ENCODE measurements at places on chromosomes 2 and 18. TPM values are rescaled to one million over a fixed set of nuclear protein-coding genes. Genes with fewer than 3 reads are reported as not detected.

The RIT2 gene
- not detected for total RNA-seq

The BOLL gene
- total RNA-seq: not detected

The TBR1 gene
- under 0.01 TPM for total RNA-seq

The CD8B2 gene
- total RNA-seq: not detected

The CPO gene
- not detected for total RNA-seq

The POTEJ gene
- not detected for total RNA-seq

The ZEB2 gene
- total RNA-seq: 9.7 TPM

The CLEC4F gene
- total RNA-seq: not detected

The RAB31 gene
- total RNA-seq: 22.6 TPM

All from renal cortical epithelial cell (primary cell).